D341Med (cell line): ENCODE measurements at places on chromosomes 5 and 9.

DNA sequence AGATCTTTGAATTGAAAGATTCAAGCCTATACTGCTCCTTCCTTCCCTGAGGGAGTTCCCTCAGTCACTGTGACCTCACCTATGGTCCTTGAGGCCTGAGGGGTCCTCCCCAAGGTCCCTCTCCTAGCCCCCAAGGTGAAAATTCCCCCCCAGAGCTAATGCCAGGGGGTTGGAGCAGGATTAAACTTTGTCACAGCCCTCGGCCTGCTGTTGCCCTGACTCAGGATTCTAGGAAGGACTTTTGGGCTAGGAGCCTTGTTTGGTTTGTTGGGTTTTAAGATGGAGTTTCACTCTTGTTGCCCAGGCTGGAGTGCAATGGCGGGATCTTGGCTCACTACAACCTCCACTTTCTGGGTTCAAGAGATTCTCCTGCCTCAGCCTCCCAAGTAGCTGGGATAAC lies 123.2 kb downstream of the C5orf15 start:
- DNase-seq, result no peak

DNA sequence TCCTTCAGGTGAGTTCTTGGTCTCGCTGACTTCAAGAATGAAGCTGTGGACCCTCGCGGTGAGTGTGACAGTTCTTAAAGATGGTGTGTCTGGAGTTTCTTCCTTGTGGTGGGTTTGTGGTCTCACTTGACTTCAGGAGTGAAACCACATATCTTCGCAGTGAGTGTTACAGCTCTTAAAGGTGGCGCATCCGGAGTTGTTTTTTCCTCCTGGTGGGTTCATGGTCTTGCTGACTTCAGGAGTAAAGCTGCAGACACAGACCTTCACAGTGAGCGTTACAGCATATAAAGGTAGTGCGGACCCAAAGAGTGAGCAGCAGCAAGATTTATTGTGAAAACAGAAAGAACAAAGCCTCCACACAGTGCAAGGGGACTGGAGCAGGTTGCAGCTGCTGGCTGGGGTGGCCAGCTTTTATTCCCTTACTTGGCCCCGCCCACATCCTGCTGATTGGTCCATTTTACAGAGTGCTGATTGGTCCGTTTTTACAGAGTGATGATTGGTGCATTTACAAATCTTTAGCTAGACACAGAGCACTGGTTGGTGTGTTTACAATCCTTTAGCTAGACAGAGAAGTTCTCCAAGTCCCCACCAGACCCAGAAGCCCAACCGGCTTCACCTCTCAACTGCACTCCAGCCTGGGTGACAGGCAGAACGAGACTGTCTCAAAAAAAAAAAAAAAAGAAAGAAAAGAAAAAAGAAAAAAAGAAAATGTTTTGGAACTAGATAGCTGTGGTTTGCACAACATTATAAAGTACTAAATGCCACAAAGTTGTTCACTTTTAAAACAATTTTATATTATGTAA lies 9.1 kb upstream of the ERMP1 start:
- DNase-seq, result no peak

GRCh38 chr5:66074901-66075300 lies 69.2 kb upstream of the SREK1 start:
- no peak for DNase-seq

DNA sequence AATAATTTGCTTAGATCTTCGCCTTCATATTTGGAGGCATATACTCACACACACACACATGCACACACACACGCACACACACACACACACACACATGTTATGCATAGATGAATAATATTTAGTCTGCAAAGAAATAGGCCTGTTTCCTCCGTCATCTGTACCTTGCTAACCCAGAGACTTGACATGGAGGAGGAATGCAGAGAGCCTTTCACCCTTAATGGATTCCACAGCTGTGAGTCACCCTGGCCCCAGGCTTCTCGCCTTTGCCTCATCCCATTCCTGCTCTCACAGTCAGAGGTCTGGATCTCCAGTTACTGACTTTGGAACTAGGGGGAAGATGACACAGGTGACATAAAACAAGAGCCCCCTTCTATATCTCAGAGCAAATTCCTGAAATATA lies 29.7 kb downstream of the ZNF462 start:
- DNase-seq, result no peak

DNA sequence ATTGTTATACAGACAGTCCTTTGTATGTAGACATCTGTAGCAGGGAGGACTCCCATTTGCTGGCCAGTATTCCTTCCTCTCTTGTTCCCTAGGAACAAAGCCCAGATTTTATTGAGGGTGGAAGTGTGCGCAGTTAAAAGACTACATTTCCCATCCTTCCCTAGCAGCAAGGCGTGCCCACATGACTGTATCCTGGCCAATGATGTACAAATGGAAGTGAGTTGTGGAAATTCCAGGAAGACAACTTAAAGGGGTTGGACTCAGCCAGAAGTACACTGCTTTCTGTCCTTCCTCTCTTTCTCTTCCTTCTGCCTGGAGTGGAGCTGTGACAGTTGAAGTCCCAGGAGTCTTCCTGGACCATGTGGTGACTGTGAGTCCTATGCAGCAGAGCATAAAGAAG lies 89.0 kb downstream of the HRH2 start:
- DNase-seq, result peak; percentile 50

DNA sequence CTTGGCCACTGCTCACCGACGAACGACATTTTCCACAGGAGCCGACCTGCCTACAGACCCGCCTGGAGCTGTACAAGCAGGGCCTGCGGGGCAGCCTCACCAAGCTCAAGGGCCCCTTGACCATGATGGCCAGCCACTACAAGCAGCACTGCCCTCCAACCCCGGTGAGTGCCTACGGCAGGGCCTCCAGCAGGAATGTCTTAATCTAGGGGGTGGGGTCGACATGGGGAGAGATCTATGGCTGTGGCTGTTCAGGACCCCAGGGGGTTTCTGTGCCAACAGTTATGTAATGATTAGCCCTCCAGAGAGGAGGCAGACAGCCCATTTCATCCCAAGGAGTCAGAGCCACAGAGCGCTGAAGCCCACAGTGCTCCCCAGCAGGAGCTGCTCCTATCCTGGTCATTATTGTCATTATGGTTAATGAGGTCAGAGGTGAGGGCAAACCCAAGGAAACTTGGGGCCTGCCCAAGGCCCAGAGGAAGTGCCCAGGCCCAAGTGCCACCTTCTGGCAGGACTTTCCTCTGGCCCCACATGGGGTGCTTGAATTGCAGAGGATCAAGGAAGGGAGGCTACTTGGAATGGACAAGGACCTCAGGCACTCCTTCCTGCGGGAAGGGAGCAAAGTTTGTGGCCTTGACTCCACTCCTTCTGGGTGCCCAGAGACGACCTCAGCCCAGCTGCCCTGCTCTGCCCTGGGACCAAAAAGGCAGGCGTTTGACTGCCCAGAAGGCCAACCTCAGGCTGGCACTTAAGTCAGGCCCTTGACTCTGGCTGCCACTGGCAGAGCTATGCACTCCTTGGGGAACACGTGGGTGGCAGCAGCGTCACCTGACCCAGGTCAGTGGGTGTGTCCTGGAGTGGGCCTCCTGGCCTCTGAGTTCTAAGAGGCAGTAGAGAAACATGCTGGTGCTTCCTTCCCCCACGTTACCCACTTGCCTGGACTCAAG lies 1.5 kb downstream of the CSF2 start:
- DNase-seq, result no peak

- no peak for DNase-seq
Measured at GRCh38 chr5:177513500-177513899, 3.3 kb downstream of the DDX41 start.

- no peak for DNase-seq
Measured at GRCh38 chr9:133707763-133708245, 30.3 kb downstream of the SARDH start.

GRCh38 chr5:64637144-64637543 lies 53.2 kb upstream of the SHISAL2B start:
- DNase-seq, result no peak

GRCh38 chr9:87148331-87149104 lies 201.2 kb upstream of the GAS1 start:
- DNase-seq, result no peak

DNA sequence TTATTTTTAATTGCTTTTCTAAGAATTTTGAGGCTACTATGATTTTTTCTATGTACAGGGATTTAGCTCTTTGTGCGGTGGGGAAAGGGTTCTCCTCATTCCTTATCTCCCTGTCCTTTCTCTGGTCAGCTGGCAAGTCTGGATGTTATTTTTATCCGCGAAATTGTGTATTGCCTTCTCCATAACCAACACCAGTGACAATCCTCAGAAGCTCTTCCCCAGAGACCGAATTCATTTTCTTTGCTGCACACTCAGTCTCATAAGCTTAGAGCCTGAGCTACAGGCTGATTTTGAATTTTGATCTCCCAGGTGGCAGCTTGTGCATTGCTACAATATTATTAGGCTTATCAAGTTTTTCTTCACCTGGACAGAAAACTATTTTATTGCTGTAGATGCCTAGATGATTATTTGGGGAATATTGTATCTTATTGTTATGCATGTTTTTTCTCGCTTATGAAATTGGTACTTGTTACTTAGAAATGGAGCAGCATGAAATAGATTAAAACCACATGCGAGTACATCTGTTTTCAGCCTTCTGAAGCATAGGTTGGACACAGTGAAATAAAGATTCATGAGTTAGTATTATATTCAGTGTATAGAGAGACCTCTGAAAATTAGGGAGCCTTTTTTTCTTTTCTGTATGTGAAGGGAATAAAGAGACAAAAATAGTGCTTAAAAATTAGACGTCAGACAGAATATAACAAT lies 27.3 kb downstream of the CPEB4 start:
- peak; percentile 37 for DNase-seq

GRCh38 chr5:138539791-138540190 lies 3.2 kb downstream of the ETF1 start:
- DNase-seq, result no peak

DNA sequence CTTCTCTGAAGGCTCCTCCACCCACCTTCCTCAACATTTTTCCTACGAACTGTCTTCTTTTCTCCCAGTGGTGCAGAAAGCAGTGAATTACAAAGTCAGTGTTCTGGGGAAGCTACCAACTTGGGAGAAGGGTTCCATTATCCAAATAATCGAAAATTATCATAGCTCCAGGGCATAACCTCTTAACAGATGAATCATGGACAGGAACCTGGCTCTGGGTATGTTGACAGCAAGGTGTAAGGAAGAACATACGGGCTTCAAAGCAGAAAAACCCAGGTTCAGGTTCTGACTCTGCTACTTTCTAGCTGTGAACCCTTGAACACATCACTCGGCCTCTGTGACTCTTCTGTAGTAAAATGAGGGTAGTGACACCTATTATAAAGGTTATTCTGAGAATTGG lies 351.3 kb downstream of the ENC1 start:
- DNase-seq, result no peak

DNA sequence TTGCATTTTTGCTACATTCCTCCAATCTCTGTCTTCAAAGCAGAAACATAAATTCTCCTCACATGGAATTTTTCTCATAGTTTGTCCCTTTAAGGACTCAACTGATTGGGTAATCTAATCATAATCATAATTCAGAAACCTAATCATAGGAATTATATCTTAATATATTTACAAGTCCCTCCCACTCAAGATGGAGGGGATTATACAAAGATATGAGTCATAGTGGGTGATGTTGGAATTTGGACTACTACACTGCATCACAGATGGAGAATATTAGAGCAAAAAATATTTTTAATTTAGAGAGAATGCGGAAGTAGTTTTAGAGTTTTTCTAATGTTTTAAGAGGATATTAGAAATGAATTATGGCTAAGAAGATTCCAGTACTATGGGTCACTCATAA lies 1034.0 kb downstream of the DTWD2 start:
- no peak for DNase-seq

GRCh38 chr9:97320080-97320642 lies 12.7 kb downstream of the CCDC180 start:
- DNase-seq, result no peak

- no peak for DNase-seq
Measured at GRCh38 chr5:67095346-67096171, 101.0 kb downstream of the CD180 start.

GRCh38 chr5:35753500-35753899 lies 103.2 kb upstream of the IL7R start:
- no peak for DNase-seq

- no peak for DNase-seq
Measured at GRCh38 chr5:91219091-91219802, 163.9 kb downstream of the ARRDC3 start.

GRCh38 chr5:110361471-110361870 lies 365.0 kb downstream of the TMEM232 start:
- DNase-seq, result no peak

GRCh38 chr5:1005904-1006655 lies 2.5 kb upstream of the NKD2 start:
- DNase-seq, result no peak

DNA sequence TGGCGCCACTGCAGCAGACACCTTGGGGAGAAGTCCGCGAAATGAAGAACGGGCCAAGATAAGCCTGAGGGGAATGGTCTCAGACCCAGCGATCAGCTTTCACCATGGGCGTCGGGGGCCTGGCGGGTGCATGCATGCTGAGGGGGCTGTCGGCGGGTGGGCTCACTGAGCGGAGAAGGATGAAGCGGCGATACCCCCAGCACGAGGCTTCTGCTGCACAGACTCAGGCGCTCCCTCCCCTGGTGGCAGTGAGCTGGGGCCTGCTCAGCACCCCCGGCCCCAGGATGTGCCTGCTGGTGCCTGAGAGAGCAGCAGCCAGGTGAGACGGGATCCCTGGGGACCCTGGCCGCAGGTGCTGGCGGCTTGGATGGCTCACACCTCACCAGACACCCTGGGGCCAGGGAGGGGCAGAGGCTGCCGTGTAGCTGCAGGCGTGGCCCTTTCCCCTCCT lies 31.2 kb downstream of the CEP72 start:
- no peak for DNase-seq

DNA sequence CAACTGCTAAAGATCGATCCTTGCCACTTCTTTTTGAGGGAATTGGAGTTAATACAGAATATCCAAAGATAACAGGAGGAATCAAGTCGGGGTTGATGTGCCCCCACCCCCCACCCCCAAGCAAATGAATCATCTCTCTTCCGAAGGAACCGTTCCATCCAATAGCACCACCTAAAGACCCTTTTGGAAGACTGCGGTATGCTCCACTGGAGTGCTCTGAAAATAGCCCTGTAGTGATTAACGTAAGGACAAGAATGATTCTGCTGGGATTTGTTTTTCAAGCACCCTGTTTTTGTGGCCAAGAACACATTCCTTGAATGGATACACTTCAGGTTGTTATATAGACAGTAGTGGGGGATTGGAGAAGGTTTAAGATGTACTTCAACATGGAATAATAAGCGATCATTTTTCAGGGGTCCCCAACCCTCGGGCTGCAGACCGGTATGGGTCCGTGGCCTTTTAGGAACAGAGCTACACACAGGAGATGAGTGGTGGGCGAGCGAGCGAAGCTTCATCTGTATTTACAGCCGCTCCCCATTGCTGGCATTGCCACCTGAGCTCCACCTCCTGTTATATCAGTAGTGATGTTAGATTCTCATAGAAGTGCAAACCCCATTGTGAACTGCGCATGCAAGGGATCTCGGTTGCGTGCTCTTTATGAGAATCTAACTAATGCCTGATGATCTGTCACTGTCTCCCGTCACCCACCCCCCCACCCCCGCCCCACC lies 44.5 kb upstream of the TMEM252 start:
- no peak for DNase-seq
